Heart left ventricle (tissue), 16 donors: ENCODE measurements at places on chromosomes 16 and 17. TPM values are rescaled to one million over a fixed set of nuclear protein-coding genes. Genes with fewer than 3 reads are reported as not detected.

DNA sequence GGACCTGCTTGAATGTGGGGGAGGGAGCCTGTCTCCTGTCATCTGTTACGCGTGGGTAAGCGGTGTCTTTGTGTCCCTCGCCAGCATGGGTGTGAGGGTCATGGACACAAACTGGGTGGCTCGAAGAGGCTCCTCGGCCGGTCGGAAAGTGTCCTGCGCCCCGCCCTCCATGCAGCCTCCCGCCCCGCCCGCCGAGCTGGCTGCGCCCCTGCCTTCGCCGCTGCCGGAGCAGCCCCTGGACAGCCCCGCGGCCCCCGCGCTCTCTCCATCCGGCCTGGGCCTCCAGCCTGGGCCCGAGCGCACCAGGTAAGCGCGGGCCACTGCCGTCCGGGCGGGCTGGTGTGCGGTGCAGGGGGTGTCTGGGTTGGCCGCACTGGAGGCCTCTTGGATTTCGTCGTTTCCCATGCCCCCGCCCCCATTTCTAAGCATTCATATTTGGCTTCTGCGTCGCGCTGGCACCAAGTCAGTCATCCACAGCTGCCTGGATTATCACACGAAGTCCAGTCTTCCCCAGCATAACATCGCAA lies 43.8 kb downstream of the ELAC2 start:
- no peak for DNase-seq

GRCh38 chr17:15969463-15969862 lies 24.5 kb downstream of the ADORA2B start:
- no peak for DNase-seq

DNA sequence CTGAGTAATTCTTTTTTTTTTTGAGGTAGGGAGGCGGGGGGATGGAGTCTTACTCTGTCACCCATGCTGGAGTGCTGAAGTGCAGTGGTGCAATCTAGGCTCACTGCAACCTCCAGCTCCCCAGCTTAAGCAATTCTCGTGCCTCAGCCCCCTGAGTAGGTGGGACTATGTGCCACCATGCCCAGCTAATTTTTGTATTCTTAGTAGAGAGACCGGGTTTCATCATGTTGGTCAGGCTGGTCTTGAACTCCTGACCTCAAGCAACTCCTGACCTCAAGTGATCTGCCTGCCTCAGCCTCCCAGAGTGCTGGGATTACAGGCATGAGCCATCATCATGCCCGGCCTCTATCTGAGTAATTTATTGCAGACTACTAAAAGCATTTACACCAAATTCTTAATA lies 19.4 kb downstream of the KPNB1 start:
- no peak for DNase-seq

Gene NXPH3
- polyA plus RNA-seq = 7.9 TPM

Gene TEX19
- polyA plus RNA-seq = not detected

Gene PRSS8
- 0.23 TPM for polyA plus RNA-seq

Gene IL4R
- 9.9 TPM for polyA plus RNA-seq

Gene SULT1A2
- 0.80 TPM for polyA plus RNA-seq

DNA sequence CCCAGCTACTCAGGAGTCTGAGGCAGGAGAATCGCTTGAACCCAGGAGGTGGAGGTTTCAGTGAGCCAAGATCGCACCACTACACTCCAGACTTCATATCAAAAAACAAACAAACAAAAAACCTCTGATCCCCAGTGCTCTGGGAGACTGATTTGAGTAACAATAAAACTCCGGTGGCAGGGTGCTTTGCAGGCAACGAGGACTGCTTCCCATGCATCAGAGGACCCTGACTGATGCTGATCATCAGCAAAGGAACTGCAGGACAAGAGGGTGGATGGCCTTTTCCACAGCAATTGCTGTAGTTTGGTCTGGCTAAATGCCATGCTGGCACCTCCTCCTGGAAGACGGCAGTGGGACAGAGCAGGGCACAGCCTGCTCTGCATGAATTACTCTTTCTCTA lies 6.4 kb upstream of the SLC39A11 start:
- DNase-seq = no peak

DNA sequence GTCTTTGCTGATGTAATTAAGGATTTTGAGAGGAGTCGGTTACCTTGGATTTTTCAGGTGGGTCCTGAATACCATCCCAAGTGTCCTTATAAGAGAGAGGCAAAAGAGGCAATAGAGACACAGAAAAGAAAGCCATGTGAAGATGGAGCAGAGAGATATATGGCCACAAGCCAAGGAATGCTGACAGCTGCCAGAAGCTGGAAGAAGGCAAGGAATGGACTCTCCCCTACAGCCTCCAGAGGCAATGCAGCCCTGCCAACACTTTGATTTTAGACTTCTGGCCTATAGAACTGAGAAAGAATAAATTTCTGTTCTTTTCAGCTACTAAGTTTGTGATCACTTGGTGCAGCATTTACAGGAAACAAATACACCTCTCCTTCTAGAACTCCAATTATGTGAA lies 8.2 kb upstream of the RNFT1 start:
- DNase-seq = no peak

DNA sequence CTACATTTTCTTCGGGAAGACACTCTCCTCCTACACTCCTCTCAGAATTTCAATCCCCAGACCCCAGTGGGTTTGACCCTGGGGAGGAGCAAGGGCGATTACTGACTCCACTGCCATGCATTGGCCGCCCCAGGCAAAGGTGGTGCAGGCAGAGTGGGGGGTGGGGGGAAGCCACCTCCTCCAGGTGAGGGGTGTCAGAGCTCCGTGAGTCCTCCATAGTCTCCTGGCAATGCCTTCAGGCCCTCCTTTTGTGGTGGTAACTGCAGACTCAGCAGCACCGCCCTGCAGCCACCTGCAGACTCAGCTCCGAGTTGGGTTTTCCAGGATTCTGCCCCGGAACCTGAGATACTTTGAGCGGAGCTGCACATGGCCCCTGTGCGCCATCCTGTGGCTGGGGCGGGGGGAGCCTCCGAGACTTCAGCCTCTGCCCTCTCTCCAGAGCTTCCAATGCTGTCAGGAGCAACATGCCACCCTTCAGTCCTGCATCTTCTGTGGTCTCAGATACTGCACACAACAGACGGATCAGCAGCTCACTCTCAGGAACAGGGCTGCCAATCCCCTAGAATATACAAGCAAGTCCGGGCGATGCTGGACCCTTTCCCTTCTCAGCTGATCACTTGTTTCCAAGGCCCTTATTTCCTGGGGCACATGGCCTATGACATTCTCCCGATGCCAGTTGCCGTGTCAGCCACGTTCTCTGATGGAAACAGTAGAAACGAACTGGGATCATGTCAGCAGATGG lies 2.4 kb upstream of the SLC47A2 start:
- DNase-seq = no peak

GRCh38 chr16:11032922-11033291 lies 88.5 kb downstream of the CLEC16A start:
- peak; percentile 53 for DNase-seq

- DNase-seq = no peak
These were observed 308.9 kb upstream of the MON1B start for GRCh38 chr16:76882105-76882504.

GRCh38 chr17:10071141-10071540 lies 127.3 kb downstream of the GAS7 start:
- DNase-seq = no peak

DNA sequence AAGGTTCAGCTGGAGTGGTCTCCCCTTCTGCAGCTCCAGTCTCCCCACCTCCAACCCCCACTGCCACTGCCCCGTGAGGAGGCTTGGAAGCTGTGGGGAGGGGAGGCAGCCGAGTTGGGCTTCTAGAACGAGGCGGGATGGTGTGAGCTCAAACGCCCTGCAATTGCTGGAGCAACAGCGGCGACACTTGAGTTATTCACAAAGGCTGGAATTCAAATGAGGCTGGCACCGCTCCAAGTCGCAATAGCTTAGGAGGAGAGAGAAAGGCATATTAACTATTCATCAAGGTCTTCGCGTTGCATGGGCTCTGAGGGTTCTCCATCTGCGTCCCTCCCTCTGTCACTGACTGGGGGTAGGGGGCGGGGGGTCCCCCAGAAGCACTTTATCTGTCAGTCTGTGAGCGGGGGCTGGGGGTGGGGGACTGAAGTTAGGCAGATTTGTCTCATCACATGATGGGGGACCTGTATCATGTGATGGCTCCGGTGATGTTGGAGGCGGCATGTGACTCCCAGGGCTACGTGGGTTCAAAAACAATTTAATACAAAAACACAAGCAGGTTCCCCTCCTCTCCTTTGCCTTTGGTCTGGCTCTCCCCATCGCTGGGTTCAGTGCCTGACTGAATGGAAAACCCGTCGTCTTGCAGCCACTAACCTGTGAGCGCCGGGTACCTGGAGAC lies 70.5 kb downstream of the RBBP6 start:
- DNase-seq = peak; percentile 57

DNA sequence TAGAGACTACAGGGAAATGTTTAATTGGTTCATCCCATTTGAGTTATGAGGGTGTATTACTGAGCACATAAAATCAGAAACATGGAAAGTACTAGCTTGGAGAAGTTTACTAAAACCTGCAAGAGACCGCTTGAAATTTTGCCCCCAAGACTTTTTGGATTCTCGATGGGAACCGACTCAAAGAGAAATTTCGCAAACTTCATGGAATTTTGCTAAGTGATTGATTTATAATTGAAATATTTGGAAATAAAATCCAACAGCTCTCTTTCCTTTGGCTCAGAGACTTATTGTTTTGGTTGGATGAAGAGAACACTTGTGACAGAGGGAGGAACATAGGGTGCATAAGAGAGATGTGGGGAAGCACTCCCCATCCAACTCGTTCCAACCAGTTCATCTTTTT lies 574.4 kb downstream of the WWOX start:
- no peak for DNase-seq

Gene APOBR
- polyA plus RNA-seq = 0.50 TPM

Gene HOXB6
- 0.57 TPM for polyA plus RNA-seq

Gene CLCN7
- polyA plus RNA-seq = 41.5 TPM

DNA sequence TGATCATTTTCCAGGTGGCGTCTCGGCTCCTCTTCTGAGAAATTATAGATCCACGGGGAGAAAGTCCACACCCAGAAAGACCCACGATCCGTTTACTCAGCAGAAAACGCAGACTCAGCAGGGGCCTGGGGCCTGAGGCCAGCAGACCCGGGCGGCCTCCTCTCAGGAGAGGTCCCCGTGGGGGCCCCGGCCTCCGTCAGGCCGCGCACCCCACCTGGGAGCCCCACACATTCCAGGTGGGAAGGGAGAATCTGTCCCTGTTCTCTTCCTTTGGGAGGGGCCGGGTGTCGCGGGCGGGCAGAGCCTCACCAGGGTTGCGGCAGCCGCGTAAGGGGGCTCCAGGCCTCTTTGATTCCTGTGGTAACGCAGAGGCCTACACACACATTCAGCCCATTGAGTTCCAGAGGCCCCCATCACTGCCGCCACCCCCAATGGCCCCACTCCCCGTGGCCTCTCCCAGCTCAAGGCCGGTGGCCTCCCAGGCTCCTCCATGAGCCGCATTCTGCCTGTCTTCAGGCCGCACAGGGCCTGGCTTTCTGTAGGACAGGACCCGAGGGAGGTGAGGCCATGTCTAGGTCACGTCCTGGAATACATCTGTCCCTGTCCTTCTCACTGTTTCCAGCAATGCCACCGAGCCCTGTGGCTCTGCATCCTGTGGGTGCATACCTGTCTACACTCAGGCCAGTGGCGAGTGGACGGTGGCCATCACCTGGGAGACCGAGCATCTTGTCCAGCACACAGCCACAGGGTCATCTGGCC lies 1.6 kb upstream of the IGFALS start:
- no peak for DNase-seq

Gene SUZ12
- 5.7 TPM for polyA plus RNA-seq

Gene TMEM235
- polyA plus RNA-seq = not detected

DNA sequence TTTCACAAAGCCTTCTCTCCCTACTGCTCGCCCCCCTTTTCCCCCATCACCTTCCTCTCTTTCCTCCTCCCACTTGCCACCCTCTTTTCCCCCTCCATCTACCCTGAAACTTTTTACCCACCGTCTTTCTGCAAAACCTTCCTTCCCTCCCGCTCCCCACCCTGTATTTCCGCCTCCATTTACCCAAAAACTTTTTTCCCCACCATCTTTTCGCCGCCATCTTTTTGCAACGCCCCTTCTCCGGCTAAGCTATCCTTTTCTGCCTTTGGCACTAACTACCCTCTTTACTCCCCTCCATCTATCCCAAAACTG lies 205.2 kb upstream of the WSB1 start:
- DNase-seq = no peak

- peak; percentile 53 for DNase-seq
These were observed 57.3 kb upstream of the CCL1 start for GRCh38 chr17:34420254-34420766.

- DNase-seq = no peak
These were observed 562 bp downstream of the PPL start for GRCh38 chr16:4936181-4936990.

DNA sequence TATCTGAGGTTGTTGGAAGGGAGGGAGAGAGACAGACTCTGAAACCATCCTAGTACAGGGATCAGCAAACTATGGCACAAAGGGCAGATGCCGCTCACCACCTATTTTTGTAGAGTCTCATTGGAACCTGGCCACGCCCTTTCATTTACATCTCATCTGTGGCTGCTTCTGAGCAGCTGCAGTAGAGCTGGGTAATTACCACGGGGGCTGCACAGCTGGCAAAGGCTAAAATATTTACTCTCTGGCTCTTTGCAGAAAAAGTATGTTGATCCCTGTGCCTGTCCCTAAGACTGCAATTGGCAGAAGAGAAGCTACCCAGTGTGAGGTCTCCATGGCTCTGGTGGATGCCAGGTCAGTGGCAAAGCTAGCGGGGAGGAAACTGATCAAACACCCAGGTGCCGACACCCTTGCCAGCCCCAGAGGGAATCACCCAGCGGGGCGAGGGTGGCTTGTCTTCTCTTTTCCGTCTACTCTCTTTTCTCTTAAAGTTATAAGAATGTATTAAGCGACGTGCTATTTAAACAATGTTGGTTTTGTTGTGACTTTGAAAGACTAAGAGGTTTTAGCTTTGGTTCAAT lies 14.0 kb downstream of the CEP295NL start:
- DNase-seq = no peak

Gene TSPOAP1
- 1.6 TPM for polyA plus RNA-seq

GRCh38 chr17:50175035-50175807 lies 9.4 kb downstream of the SGCA start:
- DNase-seq = peak; percentile 45

Gene TLCD1
- 11.7 TPM for polyA plus RNA-seq

DNA sequence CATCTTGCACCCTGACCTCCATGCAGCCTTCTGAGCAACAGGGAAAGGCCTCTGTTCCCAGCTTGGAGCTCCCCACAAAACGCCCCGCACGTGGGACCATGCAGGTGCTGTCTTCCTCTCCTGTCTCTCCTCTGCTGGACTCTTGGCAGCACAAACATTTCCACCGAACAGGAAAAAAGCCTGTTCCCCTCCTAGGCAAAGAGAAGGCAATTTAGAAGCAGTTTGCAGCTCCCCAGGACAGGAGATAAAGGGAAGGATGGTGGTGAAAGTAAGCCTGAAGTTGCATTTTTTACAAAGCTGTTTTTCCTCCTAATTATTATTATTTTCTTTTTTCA lies 7.7 kb upstream of the CIBAR2 start:
- no peak for DNase-seq

GRCh38 chr17:57273490-57273889 lies 17.2 kb downstream of the MSI2 start:
- DNase-seq = no peak

Gene TVP23A
- polyA plus RNA-seq = 0.08 TPM

Gene RUNDC3A
- polyA plus RNA-seq = 0.19 TPM
